ENCODE measurements at places on chromosomes 2 and 18. TPM values are rescaled to one million over a fixed set of nuclear protein-coding genes. Genes with fewer than 3 reads are reported as not detected.

The LOXL3 gene
- polyA plus RNA-seq: 8.7 TPM

- DNase-seq: no peak
Measured at GRCh38 chr18:70288171-70288850, 534 bp upstream of the SOCS6 start.

- no peak for DNase-seq
Measured at GRCh38 chr2:239182981-239183791, 217.6 kb downstream of the HDAC4 start.

DNA sequence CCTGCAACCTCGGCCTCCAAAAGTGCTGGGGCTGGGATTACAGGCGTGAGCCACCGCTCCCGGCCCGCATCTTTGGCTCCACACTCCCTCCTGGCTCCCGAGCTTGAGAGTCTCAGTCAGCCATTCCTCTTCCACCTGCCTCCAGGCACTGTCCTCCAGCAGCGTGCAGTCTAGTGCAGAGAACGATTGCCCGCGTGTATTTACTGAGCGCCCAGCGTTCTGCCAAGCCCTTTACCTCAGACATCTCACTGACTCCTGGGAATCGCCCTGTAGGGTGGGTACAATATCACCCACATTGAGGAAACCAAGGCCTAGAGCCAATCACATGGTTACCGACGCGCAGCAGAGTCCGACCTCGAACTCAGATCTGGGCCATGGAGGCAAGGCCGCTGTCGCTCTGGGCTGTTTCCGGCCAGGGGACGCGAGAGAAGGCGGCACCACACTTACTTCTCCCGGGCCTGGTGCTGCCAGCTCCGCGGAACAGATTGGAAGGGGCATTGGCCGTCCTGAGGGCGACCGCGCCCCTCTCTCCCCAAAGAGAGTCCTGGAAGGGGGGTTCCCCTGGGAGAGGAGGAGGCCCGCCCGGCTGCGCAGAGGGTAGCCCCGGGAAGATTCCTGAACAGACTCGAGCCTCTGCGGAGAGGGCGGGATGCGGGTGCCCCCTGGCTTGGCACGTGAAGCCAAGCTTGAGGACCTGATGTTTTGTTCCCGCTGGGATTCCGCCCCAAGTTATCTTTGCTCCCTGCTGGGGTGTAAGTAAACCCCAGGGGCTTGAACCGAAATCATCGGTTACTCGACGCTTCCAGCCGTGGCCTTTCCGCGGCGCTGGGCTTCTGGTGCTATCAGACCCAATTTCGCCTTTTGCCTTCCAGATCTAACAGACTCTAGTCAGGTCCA, 5.2 kb upstream of the DLX2 start:
- DNase-seq: no peak

DNA sequence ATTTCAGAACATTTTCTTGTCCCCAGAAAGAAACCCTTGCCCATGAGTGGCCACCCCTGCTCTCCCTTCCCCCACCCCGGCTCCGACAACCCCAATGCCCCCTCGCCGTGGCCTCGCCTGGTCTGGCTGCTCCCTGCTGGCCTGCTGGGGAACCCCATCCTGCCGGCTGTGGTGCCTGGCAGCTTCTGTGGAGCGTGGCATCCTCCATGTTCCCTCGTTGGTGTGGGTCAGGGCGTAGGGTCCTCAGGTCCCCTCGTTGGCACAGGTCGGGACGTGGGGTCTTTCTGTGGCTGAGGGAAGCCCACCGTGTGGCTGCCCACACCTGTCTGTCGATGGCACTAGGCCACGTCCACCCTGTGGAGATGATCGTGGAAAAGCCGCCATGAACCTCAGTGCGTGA, 61.9 kb downstream of the NFATC1 start:
- no peak for DNase-seq

The GALNT14 gene
- polyA plus RNA-seq: 2.4 TPM

DNA sequence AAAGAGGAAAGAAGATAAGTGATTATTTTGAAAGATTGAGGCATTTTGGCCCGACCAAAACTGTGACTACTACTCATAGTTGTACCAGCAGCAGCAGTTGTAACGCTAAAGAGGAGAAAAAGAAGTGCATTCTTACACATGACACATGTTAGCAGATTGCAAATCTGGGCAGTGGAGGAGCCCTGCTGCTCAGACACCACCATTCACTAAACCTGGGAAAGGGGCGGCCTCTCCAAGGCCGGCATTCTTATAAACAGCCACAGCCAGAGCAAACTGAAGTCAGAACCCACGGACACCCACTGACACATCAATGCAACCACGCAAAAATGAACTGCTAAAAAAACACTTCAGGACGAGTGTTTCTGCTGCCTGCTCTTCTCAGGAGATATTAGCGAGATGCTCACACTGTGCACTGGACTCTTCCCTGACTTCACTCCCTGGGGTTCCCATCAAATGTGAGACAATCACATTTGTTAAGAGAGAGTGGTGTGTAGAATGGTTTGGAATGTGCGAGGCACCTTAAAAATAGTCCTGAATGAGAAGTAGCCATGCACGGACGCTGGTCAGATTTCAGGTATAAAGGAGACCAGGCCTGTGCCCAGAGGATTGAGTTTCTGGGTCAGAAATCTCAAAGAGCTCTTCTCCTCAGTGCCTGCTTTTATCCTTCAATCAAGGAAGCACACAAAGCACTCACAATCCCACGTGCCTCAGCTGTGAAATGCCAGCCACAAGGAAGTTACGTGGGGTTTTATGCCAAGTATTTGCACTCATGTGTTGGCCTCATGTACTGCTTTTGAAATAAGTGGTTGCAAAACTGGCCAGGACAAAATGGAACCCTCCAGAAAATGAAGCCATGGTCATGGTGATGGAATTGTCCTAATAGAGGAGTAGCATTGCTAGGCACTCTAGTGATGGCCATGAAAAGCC, 83.4 kb downstream of the MTCL1 start:
- DNase-seq: no peak

DNA sequence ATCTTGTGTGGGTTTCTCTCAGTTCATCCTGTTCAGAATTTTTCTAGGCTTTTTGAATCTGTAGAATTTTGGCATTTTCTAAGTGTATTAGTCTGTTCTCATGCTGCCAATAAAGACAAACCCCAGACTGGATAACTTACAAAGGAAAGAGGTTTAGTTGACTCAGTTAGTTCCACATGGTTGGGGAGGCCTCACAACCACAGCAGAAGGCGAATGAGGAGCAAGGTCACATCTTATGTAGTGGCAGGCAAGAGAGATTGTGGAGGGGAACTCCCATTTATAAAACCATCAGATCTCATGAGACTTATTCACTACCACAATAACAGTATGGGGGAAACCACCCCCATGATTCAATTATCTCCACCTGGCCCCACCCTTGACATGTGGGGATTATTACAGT, 199.2 kb downstream of the ST6GAL2 start:
- DNase-seq: no peak

The UBR3 gene
- 48.9 TPM for polyA plus RNA-seq

The FTCDNL1 gene
- polyA plus RNA-seq: 1.4 TPM

The NYAP2 gene
- polyA plus RNA-seq: 0.34 TPM

Measured in forelimb muscle (tissue), 1 donor.